ENCODE measurements at places on chromosomes 3 and 15. TPM values are rescaled to one million over a fixed set of nuclear protein-coding genes. Genes with fewer than 3 reads are reported as not detected.

The CPN2 gene
- total RNA-seq: not detected

The CLDN18 gene
- total RNA-seq: 0.12 TPM

The CACNA2D2 gene
- total RNA-seq: under 0.01 TPM

The SIDT1 gene
- not detected for total RNA-seq

The CACNA2D3 gene
- not detected for total RNA-seq

The PLA2G4B gene
- 1.2 TPM for total RNA-seq

The WDR49 gene
- under 0.01 TPM for total RNA-seq
